Activated naive CD8-positive, alpha-beta T cell treated with anti-CD3 and anti-CD28 coated beads, Interleukin-2, amount 10 ng/mL, durations not matched to agents 7 days and 5 days (primary cell): ENCODE measurements at places on chromosomes 1 and 21. TPM values are rescaled to one million over a fixed set of nuclear protein-coding genes. Genes with fewer than 3 reads are reported as not detected.
A peak's percentile ranks its signal among the peaks of the same experiment; 100 is the strongest.

The KTI12 gene
- 12.5 TPM for total RNA-seq

The DNAI4 gene
- total RNA-seq = 4.2 TPM

The CTSS gene
- total RNA-seq = 104 TPM

The HPDL gene
- total RNA-seq = 10.3 TPM

The CCDC30 gene
- 3.1 TPM for total RNA-seq

The KRTAP7-1 gene
- not detected for total RNA-seq

DNA sequence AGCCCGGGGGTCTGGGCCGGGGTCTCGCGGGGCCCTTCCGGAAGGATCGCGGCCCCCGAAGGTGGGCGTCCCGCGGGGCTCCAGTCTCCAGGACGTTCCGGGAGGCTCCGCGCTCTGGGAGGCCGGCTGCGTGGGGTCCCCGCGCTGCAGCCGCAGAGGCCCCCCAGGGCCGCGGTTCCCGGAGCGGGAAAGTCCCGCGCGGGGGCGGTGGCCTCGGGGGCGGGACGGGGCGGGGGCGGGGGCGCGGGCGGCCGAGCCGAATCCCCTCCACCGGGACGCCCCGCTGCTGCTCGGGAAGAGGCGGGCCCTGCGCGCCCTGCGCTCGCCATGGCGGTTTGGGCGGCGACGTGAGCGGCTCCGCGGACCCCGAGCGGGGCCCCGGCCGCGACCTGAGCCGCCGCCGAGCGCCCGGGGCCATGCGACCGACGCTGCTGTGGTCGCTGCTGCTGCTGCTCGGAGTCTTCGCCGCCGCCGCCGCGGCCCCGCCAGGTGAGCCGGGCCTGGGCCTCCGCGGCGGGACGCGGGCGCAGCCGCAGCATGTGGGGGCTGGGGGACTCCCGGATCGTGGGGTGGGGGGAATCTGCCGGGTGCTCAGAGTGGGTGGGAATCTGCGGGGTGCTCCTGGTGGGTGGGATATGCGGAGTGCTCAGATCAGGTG lies at the start of gene IFNGR2:
Gene IFNGR2 (plus strand): TSS at position 286 of the 658 bp plus-strand sequence. CDS start 131 bp downstream, at position 417.
- DNase-seq = peak; percentile 68

GRCh38 chr1:61274939-61275338 lies 192.6 kb downstream of the NFIA start:
- DNase-seq = no peak

DNA sequence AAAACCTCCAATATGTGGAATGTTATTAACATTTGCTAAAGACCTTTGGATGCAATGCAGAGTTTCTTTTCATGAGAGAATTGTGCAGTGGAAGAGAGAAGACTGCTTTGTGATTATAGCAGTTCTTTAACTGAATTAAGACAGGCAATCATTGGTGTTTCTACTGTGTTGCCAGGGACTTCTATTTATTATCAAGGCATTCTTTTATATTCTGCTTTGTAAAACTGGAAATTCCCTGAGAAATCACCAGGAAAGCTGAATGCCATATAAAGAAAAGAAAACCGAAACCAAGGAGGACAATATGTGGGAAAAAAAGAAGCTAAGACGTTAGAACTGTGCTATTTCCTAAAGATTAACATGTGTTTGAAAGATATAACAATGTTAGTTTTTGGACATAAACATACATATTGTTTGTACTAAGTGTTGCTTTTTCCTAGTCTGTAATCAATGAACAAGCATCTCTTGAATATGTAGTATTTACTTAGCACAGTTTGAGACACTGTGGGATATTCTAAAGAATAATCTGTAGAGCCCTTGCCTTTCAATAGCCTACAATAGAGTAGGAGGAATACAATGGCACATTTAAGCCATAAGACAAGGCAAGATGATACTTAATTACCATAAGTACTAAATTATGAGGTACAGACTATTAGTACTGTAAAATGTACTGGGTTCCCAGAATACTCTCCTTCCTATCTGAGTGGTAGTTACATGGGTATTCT lies 47.1 kb downstream of the EXTL2 start:
- no peak for DNase-seq

GRCh38 chr21:45318146-45318555 lies 30.5 kb upstream of the POFUT2 start:
- no peak for DNase-seq

DNA sequence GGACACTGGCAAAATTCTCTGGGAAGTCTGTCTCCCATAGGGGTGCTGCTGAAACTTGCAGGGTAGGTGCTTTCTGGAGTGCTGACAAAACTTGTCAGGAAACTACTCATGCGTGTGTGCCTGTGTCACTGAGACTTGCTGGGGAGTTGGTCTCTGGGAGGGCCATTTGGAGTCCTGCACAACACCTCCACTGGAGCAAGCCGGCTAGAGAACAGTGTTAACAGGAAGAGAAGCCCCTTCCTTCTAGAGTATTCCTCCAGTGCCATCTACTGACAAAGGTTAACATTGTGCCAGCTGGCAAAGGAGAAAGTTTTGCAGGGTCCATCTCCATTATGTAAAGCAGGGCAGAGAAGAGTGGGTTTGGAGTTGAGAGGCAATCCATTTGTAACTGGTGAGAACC lies 30.0 kb downstream of the ZMYM4 start:
- peak; percentile 34 for DNase-seq

GRCh38 chr1:217139513-217139912 lies 416.3 kb upstream of the ESRRG start:
- no peak for DNase-seq

DNA sequence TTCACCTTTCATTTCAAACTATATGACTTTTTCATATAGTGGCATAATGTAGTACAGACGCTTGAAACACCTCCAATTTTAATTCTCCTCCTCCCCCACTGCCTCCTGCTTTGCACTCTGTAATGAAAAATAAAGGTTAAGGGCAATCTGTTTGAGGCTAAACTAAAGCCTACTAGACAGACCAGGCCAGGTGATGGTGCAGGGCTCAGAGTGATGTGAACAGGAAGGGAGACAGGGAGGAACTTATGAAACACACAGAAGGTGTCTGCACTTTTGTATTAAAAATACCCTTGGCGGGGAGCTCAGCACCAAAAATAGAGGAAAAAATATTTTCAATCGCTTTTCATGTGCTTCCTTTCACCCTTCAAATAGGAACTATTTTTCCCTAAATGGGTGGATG lies 415.4 kb downstream of the LMO4 start:
- no peak for DNase-seq

DNA sequence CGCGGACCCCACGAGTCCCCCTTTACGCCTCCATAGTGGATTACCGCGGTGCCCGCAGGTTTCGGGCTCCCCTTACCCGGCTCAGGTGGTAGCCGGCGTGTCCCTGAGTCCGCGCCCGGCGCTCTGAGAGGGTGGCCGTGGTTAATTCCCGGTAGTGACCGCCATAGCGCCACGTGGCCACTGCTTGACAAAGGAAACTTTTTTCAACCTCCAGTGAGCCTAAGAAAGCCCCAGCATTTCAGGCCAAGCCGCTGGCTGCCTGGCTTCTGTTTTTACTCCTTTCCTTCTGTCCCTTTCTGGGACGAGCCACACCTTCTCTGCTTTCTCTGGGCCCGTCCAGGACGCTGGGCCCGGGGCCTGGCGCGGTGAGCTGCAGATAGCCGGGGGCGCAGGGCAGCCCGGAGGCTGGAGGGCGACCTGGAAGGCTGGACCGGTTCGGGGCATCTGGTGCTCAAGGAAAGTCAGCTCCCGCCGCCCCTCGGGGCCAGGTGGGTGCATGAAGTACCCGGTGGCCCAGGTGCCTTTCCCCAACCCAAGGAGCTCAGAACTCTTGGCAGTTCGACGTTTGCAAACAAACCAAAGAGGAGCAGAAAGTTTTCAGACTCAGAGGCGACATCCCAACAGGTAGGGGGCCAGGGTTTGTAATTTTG lies 540 bp upstream of the C1orf198 start:
- no peak for DNase-seq

DNA sequence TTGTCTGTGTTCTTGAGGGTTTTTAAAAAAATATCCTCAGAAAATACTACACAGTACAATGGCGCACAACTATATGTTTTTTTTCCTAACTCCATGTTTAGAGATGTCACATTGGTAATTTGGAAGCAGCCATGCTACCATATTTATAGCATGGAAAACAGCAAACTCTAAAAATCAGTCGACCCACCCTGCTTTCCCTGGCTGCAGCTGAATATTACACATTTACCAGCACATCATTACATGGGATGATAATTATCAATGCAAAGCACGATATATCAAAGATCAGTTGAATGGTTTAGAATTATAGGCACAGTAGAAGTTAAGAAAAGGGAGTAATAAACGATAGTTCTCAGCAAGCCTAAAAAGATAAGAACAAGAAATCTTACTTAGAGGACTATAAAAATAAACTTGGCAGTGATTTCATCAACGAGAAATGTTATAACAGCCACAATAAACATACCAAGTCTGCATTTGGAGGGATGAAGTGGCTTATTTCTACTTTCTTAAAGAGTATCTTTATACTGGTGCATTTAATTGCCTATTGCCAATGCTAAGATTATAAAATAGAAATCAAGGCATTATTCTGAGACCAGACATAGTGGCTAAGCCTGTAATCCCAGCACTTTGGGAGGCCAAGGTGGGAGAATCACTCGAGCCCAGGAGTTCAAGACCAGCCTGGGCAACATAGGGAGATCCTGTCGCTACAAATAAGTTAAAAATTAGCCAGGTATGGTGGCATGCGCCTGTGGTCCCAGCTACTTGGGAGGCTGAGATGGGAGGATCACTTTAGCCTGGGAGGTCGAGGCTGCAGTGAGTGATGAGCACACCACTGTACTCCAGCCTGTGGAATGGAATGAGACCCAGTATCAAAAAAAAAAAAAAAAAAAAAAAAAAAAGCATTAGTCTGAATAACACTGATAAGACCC lies 43.4 kb downstream of the WDR64 start:
- DNase-seq = no peak

DNA sequence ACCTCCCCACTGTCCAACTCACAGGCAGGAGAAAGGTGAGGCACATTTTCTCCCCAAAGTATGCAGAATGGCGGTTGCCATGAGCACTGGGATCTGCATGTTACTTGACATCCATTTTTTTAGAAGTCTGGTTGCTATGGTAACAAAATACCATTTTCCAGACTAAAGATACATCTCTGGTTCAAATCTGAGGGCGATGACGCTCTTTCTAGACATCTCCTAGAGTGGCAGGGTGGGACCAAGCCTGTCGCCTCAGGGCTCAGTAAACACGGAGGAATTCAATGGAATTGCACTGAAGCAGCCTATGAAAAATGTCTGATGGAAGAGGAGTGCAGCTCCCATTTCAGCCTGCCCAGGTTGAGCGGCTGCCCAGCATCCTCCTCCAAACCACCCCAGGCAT lies 21.5 kb upstream of the FAM43B start:
- no peak for DNase-seq

DNA sequence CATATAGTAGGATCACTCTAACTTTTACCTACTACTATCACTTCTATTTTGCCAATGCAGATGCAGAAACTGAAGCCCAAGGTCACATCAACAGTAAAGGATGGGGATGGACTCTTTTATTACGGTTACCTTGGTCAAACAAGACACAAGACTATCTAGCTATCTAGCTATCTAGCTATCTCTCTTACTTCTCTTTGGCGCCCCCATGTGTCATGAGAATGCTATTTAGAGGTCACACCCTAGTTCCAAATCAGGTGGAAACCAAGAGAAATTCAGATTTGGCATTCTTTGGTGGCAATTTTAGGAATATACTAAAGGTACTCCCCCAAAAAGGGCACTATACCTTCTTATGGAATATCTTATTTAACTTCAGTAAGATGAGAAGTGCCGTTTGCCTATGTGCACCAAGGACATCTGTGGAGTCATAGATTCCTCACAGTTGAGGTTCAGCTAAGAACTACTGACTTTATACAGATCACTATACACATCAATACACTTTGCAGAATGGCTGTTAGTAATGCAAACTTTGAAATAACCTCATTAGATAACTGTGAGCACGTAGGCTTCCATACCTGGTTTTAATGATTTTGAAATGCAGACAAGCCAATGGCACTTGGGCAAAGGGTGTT lies 6.7 kb downstream of the ZNF648 start:
- no peak for DNase-seq

DNA sequence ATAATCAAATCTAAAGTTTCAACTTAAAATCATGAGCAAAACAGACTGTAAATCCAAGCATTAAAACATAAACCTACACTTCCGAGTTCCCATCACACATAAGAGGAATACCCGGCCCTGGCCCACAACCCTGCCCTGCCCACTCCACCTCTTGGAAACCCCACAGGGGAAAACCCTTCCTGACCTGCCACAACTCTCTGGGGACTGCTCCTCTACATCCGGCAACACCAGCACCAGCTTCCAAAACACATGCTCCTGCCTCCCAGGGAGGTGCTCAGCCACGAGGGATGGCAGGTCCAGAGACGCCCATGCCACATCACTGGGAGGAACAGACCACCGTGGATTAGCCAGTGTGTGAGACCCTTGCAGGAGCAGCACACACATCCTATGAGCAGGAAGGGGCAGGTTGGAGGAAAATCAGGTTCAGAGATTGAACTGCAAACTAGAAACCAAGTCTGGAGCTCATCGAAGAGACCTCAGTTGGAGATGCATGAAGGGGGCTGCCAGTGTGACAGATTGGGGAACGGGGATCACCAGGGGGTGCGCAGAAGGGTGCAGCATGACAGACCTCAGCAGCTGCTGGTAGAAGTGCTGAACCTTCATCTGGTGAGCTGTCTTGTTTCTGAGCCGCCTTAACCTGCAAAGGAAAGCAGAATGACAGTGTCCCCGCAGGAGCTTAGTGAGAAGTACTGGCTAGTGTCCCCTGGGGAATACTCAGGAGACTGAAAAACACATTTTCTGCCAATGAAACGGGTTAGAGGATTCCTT lies 25.8 kb upstream of the LSS start:
- no peak for DNase-seq

DNA sequence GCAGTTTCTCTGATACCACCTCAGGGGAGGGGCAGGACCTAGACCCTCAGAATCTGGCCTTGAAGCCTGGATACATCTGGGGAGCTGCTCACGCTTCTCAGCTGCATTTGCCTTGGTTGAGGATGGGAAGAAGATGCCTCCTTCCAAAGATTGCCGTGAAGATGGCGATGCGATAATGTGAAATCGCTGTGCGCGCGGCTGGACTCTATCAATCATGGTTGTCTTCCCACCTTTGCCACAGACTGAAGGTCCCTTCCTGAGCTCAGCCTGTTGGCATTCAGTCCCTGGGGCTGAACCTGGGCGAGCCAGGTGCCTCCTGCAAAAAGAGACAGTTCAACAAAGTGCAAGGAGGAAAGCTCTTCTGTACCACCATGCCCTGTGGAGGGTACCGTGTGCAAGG lies 114.4 kb upstream of the SLC45A1 start:
- no peak for DNase-seq

- no peak for DNase-seq
Observed at GRCh38 chr1:156709757-156710489, 4.5 kb upstream of the CRABP2 start.

DNA sequence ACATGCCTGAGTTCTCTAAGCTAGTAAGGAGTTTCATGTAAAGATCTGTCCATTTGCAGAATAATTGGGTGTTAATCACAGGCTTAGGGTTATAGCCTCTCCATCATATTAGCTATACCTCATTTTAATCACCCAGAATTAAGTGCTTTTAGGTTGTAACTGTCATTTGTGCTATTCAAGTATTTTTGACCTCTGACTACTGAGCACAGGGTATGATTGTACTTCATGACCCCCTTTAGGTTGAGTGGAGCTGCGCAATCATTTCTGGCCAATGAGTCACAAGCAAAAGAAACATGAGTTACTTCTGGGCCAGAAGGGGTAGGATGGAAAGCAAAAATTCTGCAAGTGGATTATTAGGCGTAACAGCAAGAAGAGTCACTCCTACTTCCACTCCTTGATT lies 8.4 kb upstream of the SNX7 start:
- no peak for DNase-seq
